ENCODE measurements at places on chromosomes 3 and 15.

DNA sequence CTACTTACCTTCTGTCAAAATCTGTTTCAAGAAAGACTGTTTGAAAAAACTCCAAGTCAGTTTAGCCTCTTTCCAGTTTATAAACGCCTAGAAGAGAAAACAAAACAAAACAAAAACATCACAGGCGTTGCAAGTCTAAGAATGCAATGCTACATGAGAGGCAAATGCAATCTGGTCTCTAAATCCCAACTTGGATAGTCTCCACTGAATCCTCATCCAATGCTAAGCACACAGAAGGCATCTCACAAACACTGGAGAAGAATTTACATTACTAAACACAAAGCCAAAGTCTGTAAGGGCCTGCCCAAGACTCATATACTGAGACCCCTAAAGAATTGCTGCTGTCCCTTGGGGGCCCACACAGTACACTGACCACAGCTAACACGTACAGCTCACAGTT is 18.4 kb downstream of the RFT1 start:
- H3K27me3 ChIP-seq = no peaks in the 10 kb centered on the region
- H3K36me3 ChIP-seq = peaks cover 15% of the 10 kb centered on the region
- H3K4me1 ChIP-seq = peaks cover 4% of the 10 kb centered on the region
- no peak for DNase-seq

DNA sequence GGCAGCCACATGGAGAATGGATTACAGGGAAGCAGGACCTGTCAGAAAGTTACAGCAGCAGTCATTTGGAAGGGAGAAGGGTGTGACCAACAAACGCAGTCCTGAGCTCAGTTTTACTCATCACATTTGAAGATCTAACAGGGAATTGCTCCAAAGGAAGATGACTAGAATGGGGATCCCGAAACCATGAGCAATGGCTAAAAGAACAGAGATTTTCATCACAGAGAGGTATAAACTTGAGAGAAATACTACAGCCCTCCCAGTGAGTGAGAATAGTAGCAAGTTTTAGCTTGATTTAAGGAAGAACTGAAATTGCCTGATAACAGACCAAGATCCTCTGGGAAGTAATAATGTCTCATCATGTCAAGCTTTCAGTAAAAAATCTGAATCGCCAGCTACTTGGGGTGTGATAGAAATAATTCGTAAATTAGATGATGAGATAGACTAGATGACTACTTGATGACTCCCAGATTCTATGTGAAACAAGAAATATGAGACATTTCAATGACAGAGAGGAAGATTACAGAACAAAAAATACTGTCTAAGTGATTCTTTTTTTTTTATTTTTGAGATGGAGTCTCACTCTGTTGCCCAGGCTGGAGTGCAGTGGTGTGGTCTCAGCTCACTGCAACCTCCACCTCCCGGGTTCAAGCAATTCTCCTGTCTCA is 16.9 kb downstream of the CD47 start:
- H3K27me3 ChIP-seq = no peaks in the 10 kb centered on the region
- no peak for DNase-seq
- no peak overlapping the region for H3K27ac ChIP-seq

GRCh38 chr3:24199775-24200247 is 254.7 kb downstream of the NR1D2 start:
- no peak overlapping the region for H3K27ac ChIP-seq
- H3K4me3 ChIP-seq = no peak overlapping the region
- no peak for DNase-seq
- no peaks in the 10 kb centered on the region for H3K36me3 ChIP-seq
- peaks cover 10% of the 10 kb centered on the region for H3K4me1 ChIP-seq

GRCh38 chr15:41778521-41778920 is 4.2 kb downstream of the MAPKBP1 start:
- H3K27ac ChIP-seq = peak overlapping the region; percentile 27
- peaks cover 4% of the 10 kb centered on the region for H3K36me3 ChIP-seq
- DNase-seq = no peak

DNA sequence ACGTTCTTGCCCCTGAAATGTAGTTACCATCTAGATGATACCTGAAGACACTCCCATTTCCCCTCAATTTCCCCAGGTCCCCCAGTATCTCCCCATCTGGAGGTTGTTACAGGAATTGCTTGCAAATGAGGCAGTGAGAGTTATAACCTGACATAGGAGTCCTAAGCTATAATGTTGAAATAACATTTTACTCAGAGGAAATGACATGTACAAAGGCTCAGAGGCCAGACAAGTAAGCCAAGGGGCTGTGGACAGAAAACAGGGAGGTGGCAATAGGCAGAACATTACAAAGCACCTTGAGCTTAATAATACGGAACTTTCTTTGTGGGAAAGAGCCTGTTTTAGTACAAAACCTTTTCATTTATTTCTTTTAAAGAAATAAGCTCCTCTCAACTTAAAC is 171.9 kb downstream of the FRMD5 start:
- no peak overlapping the region for H3K27ac ChIP-seq
- DNase-seq = no peak
- H3K4me1 ChIP-seq = no peaks in the 10 kb centered on the region
- no peak overlapping the region for H3K4me3 ChIP-seq
- H3K27me3 ChIP-seq = peaks cover 9% of the 10 kb centered on the region

DNA sequence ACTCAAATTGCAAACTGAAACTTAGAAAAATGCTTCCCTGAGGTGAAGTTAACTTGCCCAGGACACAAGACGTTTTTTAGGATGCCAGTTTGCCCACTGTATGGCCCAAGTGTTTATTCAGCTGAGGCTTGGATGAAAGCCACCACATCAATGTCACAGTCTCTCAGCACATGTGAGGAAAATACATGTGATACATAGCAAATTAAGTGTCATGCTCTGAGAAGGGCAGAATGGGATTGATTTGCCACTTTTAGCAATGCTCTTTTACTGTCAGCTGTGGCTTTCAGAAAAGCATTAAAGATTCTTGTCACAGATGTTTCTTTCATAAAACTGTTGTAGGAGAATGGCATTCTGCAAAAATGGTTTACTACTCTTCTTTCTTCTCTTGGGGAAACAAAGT is 165.5 kb downstream of the ZIC1 start:
- H3K27me3 ChIP-seq = no peaks in the 10 kb centered on the region
- H3K27ac ChIP-seq = peak overlapping the region; percentile 56
- DNase-seq = no peak
- H3K4me3 ChIP-seq = no peak overlapping the region
- H3K4me1 ChIP-seq = peaks cover 31% of the 10 kb centered on the region

- no peak overlapping the region for H3K4me3 ChIP-seq
- H3K4me1 ChIP-seq = peaks cover 17% of the 10 kb centered on the region
- no peaks in the 10 kb centered on the region for H3K36me3 ChIP-seq
- DNase-seq = no peak
- no peaks in the 10 kb centered on the region for H3K27me3 ChIP-seq
These were observed 173.1 kb downstream of the NECTIN3 start for GRCh38 chr3:111244760-111245159.

GRCh38 chr3:154275965-154276364 is 48.3 kb downstream of the DHX36 start:
- DNase-seq = no peak
- peaks cover 56% of the 10 kb centered on the region for H3K36me3 ChIP-seq
- no peaks in the 10 kb centered on the region for H3K27me3 ChIP-seq

DNA sequence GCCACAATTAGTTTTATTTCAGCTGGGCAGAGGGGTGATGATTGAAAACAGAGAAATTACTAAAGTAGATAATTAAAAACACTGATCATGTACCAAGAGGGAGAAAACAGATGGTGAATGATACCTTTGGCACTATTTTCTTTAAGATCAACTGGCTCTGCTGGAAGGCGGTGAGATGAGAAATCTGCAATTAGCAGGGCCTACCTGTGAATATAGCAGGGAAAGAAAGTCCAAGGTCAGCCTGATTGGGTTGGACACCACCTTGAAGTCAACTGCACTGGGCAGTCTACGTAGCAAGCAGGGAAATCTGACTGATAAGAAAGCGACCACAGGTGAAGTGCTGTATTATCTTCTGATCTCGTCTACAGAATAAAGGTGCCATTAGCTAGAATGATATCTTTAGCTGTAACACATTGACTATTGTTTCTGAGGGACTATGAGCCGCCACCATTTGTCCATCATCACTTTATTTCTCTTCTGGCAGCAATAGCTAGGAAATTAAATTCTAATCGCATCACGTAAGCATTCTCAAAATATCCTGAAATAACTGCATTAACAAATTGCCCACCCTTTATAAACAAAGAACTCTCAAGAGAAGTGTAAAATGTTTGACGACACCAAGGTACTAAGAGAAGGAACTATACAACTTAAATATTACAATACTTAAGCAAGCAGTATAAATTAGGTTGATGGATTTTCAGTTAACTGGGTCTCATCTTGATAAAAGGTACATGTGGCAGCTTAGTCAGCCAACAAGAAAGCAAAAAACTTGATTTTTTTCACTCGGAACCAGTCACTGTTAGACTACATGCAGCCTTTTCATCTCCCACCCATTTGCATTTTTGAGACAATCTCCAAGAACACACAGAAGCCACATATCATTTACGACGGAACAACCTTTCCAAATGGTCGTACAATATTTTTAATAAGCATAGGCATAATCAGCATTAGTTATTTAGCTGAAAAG is 1.3 kb downstream of the NEDD4 start:
- no peaks in the 10 kb centered on the region for H3K27me3 ChIP-seq
- peaks cover 3% of the 10 kb centered on the region for H3K36me3 ChIP-seq
- no peak for DNase-seq
- H3K27ac ChIP-seq = peak overlapping the region; percentile 83
- H3K4me3 ChIP-seq = peak overlapping the region; percentile 89

DNA sequence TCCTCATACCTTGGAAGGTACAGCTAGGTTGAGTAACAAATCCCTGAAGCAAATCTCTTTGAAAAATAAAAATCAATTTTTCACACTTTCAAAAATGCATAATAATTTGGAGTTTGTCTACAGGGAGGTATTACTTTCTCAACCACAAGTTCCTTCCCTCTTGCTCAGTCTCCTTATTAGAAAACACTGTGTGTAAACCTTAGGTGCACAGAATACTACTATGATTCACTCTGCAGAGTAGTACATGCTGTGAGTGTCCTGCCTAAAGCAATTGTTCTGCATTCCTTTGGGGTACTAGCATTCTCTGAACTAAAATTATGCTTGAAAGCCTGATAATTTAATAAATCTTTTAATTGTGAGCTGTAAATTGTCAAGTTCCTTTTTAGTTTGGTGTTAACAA is 115.9 kb upstream of the EPHA3 start:
- no peaks in the 10 kb centered on the region for H3K27me3 ChIP-seq
- DNase-seq = no peak
- no peaks in the 10 kb centered on the region for H3K36me3 ChIP-seq
- H3K4me3 ChIP-seq = no peak overlapping the region

- H3K4me1 ChIP-seq = no peaks in the 10 kb centered on the region
- peaks cover 12% of the 10 kb centered on the region for H3K36me3 ChIP-seq
- H3K27ac ChIP-seq = no peak overlapping the region
- H3K27me3 ChIP-seq = no peaks in the 10 kb centered on the region
- no peak overlapping the region for H3K4me3 ChIP-seq
These were observed 21.8 kb downstream of the METTL6 start for GRCh38 chr3:15405448-15406050.

GRCh38 chr3:13597661-13598060 is 48.7 kb downstream of the FBLN2 start:
- no peak overlapping the region for H3K4me3 ChIP-seq
- no peak overlapping the region for H3K27ac ChIP-seq
- H3K36me3 ChIP-seq = peaks cover 9% of the 10 kb centered on the region
- H3K27me3 ChIP-seq = no peaks in the 10 kb centered on the region
- no peak for DNase-seq

DNA sequence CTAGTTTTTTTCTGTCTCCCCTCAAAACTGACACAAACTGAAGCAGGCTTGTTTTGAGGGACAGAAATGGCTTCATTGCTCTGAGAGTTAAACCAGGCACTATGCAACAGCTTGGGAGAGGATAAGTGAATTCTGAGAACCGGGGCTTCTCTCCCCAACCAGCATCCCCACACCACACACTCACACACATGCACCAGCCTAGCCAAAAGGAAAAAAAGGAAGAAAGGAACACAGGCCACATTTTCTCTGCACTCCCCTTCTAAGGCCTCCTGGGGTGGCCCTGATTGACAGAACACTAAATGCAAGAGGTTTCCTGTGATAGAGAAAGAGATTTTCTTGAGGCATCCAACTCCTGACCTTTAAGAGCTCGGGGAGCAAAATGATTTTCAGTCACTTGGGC is 177.5 kb downstream of the TLE3 start:
- no peak overlapping the region for H3K4me3 ChIP-seq
- no peaks in the 10 kb centered on the region for H3K36me3 ChIP-seq
- H3K27ac ChIP-seq = no peak overlapping the region
- peaks cover 26% of the 10 kb centered on the region for H3K27me3 ChIP-seq
- no peaks in the 10 kb centered on the region for H3K4me1 ChIP-seq

DNA sequence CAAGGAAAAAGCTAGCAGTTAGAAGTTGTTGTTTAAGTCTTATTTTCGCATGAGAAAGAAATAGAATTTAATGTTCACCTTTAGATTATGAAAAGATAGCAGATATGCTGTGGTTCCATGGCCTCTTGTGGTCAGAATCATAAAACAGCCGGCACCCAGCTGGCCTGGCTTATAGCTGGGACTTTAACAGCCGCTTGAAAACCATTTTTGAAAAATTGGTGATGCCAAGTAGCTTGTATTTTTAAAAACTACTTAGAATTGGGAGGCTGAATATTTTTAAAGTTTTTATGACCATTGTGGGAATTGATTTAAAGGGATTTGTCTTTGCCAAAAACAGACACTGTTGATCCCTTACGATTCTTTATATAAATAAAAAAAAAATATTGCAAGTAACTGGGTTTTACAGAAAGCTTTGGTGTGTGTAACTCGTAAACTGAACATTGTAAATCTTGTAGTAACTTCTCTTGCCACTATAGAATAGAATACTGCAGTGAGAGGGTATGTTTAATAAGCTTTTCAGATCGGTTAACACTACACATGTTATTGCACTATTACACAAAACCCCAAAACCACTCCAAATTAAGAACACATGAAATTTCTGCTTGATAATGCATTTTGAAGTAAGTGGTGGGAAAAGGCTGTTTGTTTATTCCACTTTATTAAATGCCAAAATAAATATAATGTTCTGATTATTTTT is 6.6 kb downstream of the ARRDC4 start:
- no peak overlapping the region for H3K4me3 ChIP-seq
- H3K27ac ChIP-seq = no peak overlapping the region
- peaks cover 50% of the 10 kb centered on the region for H3K36me3 ChIP-seq
- no peak for DNase-seq
- H3K4me1 ChIP-seq = peaks cover 18% of the 10 kb centered on the region
- H3K27me3 ChIP-seq = no peaks in the 10 kb centered on the region

GRCh38 chr15:93870583-93870982 is 360.8 kb upstream of the MCTP2 start:
- no peaks in the 10 kb centered on the region for H3K27me3 ChIP-seq
- no peak overlapping the region for H3K4me3 ChIP-seq
- no peak for DNase-seq
- H3K27ac ChIP-seq = no peak overlapping the region

DNA sequence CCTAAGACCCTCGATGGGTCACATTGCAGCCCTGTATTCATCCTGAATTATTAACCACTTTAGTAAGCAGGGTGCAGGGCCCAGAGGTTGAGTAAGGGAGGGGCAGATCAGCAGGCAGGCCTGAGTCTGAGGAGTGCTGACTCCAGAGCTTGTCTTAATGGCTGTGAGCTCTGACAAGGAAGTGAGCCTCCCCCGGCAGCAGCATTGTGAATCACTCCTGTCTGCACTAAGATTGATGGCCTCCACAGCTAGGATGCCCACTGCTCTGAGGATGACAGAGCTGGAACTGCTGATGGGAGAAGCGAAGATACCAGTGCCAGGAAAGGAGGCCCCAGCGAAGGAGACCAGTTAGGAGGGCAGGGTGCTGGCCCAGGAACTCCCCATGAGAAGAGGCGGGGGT is 46.5 kb upstream of the CCDC174 start:
- H3K4me1 ChIP-seq = peaks cover 2% of the 10 kb centered on the region
- H3K27ac ChIP-seq = no peak overlapping the region
- no peak overlapping the region for H3K4me3 ChIP-seq
- H3K27me3 ChIP-seq = peaks cover 64% of the 10 kb centered on the region

- no peak for DNase-seq
- peaks cover 41% of the 10 kb centered on the region for H3K27me3 ChIP-seq
- H3K4me1 ChIP-seq = no peaks in the 10 kb centered on the region
- H3K36me3 ChIP-seq = no peaks in the 10 kb centered on the region
These were observed 42.0 kb downstream of the STARD5 start for GRCh38 chr15:81281766-81282605.
